ENCODE measurements at places on chromosomes 4 and X.

- peak; percentile 3 for DNase-seq
Measured at GRCh38 chrX:130799393-130799792, 103.6 kb downstream of the ENOX2 start.

- DNase-seq = peak; percentile 74
Measured at GRCh38 chr4:142128529-142128928, 492.1 kb downstream of the IL15 start.

DNA sequence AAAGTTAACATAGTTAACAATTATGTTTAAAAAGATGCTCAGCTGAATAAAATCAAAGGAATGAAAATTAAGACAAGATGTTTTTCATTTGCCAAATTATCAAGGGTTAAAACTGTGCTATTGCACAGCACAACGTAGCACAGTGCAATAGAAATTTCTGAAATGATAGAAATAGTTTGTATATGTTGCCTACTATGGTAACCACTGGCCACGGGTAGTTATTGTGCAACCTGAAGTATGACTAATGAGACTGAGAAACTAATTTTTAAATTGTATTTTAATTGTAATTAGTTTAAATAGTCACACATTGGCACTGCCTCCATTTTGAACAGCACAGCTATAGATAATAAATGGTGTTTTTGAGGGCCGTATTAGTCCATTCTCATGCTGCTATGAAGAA, 343.1 kb upstream of the FAM241A start:
- no peak for DNase-seq

GRCh38 chr4:1315836-1316536, 26.3 kb downstream of the MAEA start:
- DNase-seq = no peak

GRCh38 chrX:100409610-100410590, at the start of gene PCDH19:
TSS of gene PCDH19 (minus strand) at chrX:100410273. CDS start at chrX:100408597, 1,676 bp downstream.
- peak; percentile 76 for DNase-seq

GRCh38 chrX:66042307-66043077, 2.6 kb upstream of the VSIG4 start:
- DNase-seq = no peak

- DNase-seq = peak; percentile 65
Measured at GRCh38 chrX:8738588-8739189, 6.8 kb upstream of the ANOS1 start.

Measured in astrocyte of the hippocampus (primary cell).